Stimulated activated CD8-positive, alpha-beta memory T cell treated with anti-CD3 and anti-CD28 coated beads, Interleukin-4, amount 100 ng/mL, for 48 hours (primary cell): ENCODE measurements at places on chromosomes 2 and 18.
A peak's percentile ranks its signal among the peaks of the same experiment; 100 is the strongest.

DNA sequence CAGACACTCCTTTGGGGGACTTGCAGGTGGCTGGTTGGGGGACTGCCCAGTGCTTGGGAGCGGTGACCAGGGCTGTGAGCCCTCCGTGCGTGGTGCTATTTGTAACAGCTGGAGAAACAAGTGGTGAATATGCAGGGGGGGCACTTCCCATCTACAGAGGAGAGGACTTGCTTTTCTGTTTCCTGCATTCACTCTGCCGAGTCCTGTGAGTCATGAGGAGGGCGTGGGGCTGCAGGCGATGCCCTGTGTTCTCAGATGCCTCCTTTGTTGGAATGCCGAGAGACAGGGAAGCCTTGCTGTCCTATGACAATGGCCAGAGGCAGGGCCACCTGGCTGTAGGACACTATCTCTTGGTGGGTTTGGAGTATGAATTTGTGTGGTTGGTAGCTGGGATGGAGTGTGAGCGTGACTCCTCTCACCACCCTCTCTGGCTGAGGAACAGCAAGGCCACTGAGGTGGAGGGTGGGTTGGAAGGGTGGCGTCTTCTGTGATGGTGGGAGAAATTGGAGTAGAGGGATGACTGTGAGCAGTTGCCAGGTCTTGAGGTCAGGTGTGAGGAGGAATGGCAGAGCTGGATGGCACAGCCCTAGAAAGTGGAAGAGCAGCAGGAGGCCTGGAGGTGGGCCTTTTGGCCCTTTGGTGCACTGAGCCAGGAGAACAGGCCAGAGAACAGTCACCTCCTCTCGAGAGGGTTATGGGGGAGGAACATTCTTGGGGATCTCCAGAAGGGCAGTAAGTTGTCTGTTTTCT is 24.3 kb downstream of the FHOD3 start:
- no peak for DNase-seq

GRCh38 chr2:99729104-99730025 is 239.5 kb upstream of the REV1 start:
- no peak for DNase-seq

GRCh38 chr2:26574066-26574899 is 66.9 kb downstream of the CIB4 start:
- DNase-seq, result no peak

- no peak for DNase-seq
These were observed 6.1 kb downstream of the KYNU start for GRCh38 chr2:142883526-142883925.

GRCh38 chr2:135586148-135586547 is 54.9 kb downstream of the R3HDM1 start:
- no peak for DNase-seq

GRCh38 chr2:231877533-231878456 is 48.4 kb downstream of the NPPC start:
- DNase-seq, result no peak

- peak; percentile 40 for DNase-seq
These were observed 751 bp upstream of the NMI start for GRCh38 chr2:151289972-151290866.

- no peak for DNase-seq
These were observed 258.0 kb downstream of the DOK6 start for GRCh38 chr18:69658685-69659084.

- no peak for DNase-seq
These were observed 55.1 kb upstream of the MAP4K3 start for GRCh38 chr2:39492095-39492590.

GRCh38 chr2:10985260-10985659 is 73.5 kb downstream of the KCNF1 start:
- DNase-seq, result no peak

DNA sequence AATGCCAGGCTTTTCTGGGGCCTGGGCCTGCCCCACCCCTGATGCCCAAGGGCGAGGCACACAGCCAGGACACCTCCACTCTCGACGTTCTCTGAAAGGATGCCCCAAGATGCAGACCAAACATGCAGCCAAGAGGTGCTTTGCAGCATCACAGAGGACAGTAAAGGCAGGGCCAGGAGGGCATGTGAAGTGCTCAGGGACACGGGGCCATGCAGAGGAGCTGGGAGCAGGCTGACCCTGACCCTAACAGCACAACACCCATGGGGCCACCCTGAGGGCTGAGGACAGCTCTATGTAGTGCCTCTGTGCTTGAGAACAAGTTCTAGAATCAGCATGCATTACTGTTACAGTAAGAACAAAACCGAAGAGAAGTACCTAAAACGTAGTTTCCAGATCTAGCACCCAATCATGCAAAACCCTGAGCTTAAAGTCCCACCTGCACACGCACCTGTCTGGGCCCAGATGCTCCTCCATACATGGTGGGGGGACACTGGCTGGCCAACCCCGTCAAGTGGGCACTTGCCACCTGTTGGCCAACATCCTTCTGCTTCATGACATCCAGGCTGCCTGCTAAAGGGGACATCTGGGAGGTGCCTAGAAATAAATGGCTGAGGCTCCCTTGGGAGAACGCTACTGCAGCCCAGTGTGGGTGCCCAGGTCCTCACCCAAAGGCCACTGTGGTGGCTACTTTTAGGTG is 15.4 kb downstream of the HS6ST1 start:
- DNase-seq, result no peak

DNA sequence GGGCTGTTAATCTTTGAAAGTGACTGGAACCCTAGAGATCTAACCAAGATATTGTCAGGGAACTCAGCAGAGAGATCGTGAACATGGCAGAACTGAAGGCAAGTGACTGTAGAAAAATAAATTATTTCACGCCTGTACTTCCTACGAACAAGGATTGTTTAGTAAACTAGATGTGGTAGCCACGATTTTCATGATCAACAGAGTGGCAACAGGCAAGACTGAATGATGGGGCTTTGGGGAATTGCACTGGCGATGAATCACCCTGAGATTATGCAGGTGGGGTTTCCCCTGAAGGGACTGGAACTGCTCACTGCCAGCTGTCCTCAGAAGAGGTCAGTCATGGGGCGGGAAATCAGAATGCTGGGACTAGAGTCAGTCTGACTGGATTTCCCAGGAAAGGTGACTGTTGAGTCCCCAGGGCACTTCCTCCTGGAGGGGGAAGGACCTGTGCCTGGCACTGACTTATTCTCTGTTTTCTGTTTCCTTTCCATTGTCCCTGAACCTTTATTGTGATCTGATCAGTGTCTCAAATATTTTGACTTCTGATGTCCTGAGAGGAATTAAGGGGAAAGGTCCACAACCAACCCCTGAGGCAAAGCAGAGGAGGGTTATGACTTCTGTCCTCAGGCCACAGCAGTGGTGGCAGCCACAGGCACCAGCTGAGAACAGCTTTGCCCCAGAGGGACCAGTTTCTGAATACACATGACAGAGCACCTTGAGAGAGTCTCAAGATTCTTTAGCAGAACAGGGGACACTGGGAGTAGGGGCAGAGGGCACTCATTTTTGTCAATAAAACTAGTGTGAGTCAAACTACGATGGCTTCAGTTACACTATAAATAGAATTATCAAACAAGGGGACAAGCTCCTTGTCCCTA is 70.0 kb downstream of the NAB1 start:
- DNase-seq, result peak; percentile 82

GRCh38 chr2:64987956-64988419 is 1.2 kb upstream of the SLC1A4 start:
- DNase-seq, result no peak

DNA sequence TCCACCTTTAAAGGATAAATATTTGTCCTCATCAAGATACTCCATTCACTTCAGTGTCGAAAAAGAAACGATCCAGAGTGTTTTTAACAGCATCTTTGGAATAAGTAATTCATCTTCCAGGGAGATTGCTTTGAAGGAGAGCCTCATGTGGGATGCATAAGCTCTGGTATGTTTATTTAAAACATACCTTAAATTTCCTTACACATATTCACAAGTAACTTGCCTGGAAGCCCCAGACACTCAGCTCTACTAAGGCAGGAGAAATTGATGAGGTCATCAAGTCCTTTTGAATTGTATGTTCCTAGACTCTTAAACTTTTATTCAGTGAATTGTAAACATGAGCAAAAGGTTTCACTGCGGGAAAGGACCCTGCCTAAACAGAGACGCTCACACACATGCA is 103.0 kb downstream of the CDK15 start:
- DNase-seq, result no peak

DNA sequence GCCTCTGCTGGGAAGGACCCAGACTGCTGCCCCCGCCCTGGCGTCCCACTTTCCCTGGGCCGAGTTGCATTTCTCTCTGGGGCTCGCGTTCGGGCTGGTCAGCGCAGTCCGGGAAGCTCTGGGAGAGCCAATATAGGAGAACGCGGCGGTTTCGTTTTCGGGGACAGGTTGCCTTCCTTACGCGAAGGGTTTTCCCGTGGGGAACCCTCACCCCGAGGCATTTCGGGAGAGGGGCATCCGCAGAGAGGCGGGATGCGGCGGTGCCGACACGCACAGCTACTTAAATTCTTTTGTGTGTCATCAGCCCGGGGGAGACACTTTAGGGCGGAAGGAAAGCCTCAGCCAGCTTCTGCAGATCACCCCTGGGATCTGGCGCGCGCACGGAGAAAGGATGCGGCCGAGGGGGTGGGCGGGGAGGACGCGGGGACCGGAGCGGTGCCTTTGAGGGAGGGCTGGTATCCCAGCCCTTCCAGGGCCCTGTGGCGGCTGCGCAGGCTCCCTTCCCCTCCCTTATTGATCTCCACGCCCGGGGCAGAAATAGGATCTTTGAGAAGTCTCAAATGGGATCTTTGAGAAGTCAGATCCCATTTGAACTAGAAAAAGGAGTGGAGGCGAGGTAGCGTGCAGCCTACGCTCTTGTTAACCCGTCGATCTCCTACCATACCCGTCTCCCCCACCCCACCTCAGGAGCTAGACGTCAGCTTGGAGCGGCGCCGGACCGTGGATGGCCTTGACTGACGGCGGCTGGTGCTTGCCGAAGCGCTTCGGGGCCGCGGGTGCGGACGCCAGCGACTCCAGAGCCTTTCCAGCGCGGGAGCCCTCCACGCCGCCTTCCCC is 1.2 kb downstream of the GATA6 start:
- no peak for DNase-seq

- no peak for DNase-seq
These were observed 140.6 kb downstream of the GCA start for GRCh38 chr2:162484551-162484950.

- DNase-seq, result no peak
These were observed 161.5 kb downstream of the SLC39A10 start for GRCh38 chr2:195818526-195818925.

GRCh38 chr2:101699755-101700461 is 2.4 kb downstream of the MAP4K4 start:
- DNase-seq, result peak; percentile 26

DNA sequence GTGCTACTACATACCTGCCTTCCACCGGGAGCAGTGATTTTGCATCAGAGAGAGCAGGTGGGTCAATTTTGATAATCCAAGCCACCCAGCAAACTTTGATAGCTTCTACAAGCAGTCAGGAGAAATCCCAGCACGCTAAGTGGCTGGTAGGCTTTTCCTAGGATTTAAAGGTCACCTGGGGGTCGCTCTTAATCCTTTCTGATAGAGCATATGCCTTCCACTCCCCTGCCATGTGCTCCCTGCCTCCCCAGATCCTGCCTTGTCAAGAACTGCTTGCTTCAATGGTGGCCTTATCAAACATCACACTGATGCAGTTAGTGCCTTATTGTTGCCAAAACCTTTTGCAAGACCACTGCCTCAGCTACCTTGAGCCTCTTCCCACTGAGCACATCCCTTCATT is 462.3 kb upstream of the MEX3C start:
- DNase-seq, result no peak

DNA sequence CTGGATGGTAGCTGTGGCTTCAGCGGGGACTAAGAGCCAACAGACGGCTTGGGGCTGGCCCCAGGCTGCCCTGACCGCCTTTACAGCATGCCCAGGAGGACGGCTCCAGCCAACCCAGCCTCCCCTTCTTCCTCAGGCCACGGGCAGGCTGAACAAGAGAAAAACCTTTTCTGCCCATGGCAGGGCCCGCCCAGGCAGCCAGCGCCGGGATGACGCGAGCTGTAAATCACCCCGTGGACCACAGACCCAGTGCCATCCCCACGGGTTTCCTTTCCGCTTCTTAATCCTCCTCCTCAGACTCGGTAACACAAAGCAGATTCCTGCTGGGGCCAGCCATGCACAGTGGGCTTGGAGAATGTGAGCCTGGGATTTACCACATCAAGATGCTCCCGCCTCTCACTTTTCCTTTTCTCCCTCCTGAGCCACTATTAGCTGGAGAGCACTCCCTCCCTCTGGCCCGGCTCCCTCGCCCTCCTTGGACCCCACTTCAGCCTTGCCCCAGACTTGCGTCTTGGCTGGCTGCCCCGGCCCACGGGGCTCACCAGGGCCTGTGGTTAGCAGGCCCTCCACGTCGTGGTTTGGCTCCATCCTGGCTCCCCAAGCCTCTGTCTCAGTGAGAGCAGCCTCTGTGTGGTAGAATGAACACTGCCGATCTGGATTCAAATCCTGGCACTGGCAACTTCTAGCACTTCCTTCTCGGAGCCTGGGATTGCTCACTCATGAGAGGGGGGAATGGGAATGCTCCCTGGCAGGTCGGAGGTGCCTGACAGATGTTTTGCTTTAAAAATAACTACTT is 31.4 kb downstream of the ATOH8 start:
- DNase-seq, result no peak

DNA sequence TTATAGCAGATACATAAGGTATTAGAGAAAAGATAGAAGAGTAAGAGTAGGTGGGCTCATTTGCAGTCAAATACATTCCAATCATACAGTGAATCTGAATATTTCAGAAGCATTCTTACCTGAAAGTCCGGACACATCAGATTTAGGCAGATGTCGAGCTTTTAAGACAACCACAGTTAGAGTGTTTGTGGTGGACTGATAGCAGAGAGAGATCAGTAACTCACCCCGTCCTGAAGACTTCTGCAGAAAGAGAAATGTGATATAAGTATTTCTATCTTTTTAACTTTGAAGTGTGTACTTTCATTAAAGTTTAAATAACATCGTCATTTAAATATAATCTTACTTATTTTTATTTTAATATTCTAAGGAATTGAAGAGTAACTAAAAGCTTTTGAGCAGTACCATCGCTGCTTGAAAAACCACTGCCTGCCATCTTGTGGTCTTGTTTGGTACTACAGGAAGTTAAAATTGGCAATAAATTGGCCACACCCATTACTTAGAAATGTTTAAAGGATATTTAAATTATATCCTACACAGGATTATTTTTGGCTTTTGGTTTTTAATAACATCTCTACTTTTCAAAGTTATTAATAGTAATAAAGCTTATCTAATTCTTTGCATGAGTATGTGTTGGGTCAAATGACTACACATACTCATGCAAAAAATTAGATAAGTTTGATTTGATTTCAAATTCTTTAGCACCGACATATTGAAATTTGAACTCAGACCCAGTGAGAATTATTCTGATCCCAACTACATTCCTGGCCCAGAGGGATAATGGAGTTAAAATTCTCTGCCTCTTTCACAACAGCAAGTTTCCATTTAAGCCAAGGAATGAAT is 5.5 kb downstream of the SYT4 start:
- peak; percentile 26 for DNase-seq

- DNase-seq, result no peak
These were observed 117.5 kb upstream of the CRIM1 start for GRCh38 chr2:36238106-36238505.

- DNase-seq, result no peak
These were observed 24.1 kb downstream of the SKA1 start for GRCh38 chr18:50398947-50399346.
